ENCODE measurements at places on chromosomes 3 and 15.

GRCh38 chr3:130821806-130822205, 72.1 kb upstream of the ATP2C1 start:
- DNase-seq = no peak

DNA sequence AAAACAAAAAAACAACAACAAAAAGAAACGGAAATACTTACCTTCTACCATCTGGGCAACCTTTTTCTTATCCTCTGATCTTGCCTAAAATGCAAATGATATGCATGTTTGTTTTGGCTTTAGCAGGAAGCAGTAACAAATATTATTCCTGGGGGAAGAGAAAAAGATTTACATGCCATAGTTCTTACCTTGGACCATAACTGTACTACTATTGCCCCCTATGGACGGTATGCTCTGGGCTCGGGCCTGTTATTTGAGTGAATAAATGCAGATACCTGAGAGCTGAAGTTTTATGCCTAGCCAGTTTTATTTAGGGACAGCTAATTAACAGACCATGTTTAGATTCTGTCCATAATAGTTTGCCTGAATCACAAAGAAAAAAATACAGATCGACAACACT, 12.6 kb upstream of the STARD5 start:
- no peak for DNase-seq

DNA sequence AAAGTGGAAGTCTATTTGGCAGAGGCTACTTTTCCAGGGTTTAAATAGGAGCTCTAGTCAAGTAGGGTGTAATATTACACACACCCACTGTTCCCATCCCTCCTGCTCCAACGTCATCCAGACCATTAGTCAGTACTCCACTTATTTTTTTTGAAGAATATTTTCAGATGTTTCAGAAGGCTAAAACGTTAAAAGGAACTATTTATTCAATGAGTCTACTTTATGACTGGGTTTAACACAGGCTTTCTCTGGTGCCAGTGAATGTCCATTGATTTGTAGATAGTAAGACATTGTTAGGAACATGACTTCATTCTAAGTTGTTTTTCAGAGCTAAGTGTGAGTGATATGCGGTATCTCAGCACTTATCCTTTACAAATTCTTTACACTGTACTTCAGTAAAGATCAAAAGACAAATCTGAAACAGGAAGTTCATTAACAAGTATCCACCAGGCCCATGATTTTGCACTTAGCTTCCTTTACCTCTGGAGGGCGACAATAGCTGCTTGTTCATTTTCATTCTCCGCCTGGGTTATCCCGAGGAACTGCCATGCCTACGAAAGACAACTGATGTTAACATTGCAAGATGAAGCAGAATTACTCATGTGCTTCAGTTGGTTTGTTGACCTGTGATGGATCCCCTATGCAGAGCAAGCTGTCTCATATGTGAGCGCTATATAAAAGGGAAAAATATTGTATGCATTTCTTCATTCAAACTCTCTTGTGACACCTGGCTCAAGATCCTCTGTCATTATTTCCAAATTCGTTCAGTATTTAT, 158.7 kb downstream of the USP13 start:
- no peak for DNase-seq

DNA sequence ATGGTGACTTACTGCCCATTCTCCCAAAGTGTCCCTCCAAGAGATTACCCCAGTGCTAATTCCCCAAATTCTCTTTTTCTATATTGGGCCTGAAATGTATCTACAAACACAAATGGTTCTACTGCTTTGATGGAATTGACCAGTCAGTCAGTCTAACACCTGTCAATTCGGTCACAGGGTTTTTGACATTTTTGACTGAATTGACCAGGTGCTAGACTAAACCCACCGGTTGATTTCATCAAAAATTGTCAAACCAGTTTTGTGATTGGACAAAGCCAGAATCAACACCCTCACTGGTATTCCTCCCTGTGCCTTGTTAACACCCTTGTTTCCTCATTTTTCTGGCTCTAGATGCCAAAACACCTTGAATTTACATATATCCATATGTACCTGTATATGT, 398.4 kb upstream of the NR2F2 start:
- no peak for DNase-seq

DNA sequence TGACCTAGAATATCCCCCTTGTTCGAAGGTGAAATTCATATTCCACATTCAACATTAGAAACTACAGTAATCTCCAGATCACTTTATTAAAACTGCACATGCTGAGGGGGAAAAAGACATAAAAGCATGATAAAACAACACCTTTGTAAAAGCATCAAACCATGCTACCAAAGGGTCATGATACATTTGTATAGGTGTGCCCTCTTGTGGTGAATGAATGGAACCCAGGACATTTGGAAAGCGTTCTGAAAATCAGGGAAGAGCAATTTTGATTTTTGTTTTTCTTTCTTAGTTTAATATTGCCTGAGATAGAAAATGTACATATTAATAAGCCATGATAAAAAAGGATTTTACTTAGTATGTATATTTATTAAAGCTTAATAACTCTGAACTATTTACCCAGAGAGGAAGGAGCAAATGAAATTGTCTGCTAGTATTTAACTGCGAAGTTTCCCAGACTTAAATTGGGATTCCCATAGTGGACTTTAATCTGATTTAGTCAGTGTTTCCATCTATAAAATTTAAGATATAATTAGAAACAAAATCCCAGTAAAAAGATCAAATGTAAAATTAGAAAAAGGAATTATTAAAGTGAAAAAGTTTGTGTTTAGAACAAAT, 105.8 kb upstream of the ARL6 start:
- DNase-seq = no peak

GRCh38 chr3:150035301-150035779, 64.6 kb upstream of the PFN2 start:
- no peak for DNase-seq

- DNase-seq = no peak
These were observed 4.6 kb downstream of the FGD5 start for GRCh38 chr3:14823393-14823792.

DNA sequence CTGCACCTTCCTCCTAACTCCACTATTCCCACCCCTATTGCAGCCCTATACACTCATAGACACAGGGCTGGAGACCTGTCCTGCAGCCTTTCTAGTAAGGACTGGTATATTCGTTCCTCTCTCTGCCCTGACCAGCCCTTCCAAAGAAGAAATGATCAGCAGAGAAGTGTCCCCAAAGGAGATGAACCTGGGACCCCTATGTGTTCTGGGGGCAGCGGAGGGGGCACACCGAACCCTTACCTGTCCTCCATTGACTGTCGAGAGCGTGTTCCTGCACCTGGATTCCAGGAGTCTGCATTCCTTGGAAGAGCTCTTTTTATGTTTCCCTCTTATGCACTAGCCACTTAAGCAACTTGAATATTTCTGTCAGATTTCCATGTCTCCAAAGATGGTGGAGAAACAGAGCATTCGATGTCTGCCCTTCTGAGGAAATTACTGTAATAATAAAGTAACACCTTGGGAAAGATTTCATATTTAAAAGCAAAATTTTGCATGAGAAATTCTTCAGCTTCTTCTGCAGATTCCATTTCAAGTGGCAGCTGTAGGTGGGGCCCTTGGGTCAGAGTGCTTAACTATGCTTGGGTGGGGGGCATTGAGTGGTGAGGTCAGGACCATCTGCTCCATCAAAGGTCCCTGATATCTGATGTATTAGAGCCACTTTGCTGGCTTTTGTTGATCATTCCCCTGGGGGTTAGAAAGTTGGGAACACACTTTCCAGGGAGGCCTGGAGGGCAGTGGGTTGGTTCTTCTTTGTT, 6.3 kb downstream of the EPHB1 start:
- DNase-seq = no peak

GRCh38 chr3:157160658-157161424, 894 bp upstream of the CCNL1 start:
- DNase-seq = peak; percentile 92

DNA sequence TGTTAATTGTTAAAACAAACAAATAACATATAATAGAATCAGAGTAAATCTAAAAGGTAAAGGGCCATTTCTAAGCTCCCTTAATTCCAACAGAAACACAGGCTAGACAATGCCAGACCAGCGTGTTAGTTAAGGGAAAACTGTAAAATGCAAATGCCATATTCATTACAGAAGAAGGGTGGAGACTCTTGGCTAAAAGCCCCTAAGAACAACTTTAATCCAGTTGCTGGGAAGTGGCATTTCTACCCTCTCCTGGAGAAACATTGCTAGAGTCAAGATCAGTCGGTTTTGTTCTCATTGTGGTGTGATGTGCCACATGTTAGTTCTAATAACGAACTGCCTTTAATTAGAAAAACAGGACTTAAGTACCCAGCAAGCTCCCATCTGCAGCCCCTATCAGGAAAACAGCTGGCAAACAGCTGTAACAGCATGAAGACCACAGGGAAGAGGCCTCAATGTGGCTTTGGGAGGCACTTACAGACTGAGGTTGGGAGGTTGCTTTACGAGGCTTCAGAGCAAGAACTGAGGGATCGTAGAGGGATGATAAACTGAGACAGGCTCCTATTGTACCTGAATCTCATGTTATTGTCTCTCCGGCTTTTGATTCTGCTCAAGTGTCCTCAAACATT, 1134.8 kb downstream of the ROBO1 start:
- DNase-seq = no peak

DNA sequence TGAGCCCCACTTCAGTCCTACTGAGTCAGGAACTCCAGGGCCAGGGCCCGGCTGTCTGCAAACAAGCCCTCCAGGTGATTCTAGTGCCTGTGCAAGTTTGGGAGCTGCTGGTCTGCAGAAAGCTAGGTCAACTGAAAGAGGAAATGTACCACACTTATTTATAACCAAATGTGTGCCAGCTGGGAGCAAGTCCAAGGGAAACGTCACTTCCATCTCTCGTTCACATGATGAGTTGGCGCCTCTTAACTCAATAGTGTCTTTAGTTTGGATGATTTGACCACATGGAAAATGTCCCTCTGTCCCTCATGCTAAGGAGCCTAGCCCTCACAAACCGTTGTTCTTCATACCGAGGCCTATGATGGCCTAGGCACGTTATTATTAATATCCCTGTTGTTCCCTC, 43.2 kb downstream of the GOLGA8S start:
- DNase-seq = no peak

DNA sequence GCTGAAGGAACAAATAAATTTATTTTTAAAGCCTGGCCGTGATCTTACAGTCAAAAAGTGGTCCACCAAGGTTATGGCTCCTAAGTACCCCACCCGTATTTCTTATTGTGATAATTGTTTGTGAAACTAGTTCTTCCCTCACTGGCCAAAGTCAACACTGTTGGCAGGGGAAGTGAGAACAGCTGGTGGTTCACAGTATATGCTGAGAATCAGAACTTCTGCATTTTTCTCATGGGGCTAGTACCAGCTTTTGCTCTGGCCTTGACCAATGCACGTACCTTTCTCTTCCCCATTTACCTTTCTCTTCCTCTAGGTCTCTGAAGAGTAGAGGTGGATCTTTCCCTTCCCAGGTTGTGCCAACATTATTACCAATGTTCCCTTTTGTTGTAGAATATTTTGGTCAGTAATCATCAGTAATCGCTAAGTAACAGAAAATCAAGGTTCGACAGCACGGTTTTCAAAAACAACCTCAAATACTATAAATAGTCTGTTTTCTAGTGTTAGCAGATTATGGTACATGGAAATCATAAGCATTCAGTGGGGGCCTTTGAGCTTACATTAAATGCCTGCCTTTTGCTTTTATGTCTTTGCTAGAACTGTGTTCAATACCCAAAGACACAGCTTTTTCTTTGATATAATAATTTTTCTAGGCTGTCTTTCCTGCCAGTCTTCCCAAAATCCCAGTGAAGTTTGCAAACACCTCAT, 268.0 kb downstream of the LPP start:
- peak; percentile 71 for DNase-seq

DNA sequence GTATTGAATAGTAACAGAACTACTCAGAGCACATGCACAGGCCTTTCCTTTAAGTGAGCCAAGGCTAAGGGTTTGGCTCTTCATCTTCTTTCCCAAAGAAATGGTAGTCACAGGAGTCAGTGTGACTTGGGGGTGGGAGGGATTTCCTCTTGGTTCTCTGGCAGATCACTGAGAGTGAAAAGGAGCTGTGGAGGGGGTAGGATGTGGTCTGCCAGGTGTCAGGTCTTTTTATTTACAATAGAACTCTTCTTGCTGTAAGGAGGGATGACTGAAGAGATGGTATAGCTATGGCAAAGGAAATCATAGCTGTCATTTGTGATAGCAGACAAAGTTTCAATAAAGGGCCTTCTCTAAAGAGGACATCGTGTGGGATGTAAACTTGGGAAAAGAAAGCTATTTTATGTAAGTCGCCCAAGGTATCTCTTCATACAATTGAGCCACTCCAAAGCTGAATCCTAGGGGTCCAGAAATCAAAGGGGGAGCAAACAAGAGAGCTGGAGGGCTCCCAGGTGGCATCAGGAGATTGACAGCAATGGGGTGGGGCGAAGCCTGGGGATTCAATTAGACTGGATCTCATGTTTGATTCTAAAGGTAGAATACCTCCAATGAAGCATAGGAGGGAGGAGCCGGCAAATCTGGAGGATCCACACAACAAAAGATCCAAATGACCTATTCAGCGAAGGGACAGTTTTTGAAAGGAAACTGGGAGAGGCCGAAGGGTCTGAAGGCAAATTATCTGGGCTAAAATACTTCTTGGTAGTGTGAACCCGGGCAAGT, 20.0 kb upstream of the CHD2 start:
- DNase-seq = no peak

DNA sequence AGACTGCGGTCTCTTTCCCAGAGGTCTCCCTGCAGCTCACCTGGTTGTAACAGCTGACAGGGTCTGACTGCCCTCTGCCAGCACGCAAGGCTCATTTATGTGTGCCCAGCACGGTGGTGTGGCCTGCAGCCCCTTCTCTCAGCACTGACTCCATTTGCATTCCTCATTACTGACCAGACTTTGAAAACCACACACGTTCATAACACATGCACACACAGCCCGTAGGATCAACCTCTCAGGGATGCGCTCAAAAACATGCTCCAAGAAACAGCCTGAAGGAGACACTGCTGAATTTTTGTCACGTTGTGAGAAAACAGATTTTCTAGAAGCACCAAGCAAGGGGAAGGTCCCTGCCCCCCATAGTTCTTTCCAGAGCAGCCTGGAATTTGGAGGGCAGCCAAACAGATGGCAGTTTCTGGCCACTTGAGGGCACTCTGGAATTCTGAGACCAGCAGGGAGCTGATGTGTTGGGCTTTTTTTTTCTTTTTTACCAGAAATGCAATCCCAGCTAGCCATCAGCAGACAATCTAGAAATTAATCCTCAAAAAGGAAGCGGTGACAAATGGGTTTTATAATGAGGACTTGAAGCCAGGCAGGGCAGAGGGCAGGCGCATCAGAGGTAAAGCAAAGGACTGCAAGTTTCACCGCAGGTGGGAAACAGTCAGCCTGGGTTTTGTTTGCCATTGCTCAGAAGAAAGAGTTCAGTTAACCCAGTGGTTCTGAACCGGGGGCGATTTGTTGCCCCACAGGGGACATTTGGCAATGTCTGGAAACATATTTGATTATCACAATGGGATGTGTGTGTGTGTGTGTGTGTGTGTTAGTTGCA, 170.5 kb upstream of the PROK2 start:
- DNase-seq = peak; percentile 44

- DNase-seq = no peak
These were observed 40.8 kb downstream of the MESD start for GRCh38 chr15:80948651-80949292.

GRCh38 chr3:94082391-94082937, 19.6 kb downstream of the NSUN3 start:
- no peak for DNase-seq

- DNase-seq = no peak
These were observed 335.1 kb upstream of the CNTN6 start for GRCh38 chr3:757711-758110.
